Muscle of back (tissue), 13 donors: ENCODE measurements at places on chromosomes 11 and 22.

DNA sequence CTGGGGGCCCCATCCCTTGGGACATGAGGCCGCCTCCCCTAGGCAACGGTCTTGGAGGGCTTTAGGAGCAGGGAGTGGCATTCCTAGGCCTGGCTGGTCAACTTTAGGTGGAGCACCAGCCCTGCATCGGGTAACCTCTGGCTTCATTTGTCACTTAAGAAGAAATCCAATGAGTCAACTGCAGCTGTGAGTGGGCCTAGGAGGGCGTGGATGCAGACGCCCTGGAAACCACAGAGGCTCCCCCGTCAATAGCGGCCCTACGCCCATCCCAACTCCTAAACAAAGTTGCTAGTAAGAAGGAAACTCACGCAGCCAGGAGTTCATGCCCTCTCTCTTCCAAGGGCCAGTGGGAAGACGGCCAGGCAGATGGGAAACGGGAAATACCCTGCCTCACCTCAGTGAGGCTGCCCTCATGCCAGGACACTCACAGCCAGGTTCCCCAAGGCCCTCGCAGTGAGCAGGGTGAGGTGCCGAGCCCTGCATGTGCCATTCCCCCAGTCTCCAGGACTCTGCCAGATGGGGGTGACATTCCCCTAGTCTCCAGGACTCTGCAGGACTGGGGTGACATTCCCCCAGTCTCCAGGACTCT, 20.8 kb downstream of the BID start:
- DNase-seq, result no peak

- DNase-seq, result no peak
Observed at GRCh38 chr11:75532200-75533048, 6.7 kb upstream of the GDPD5 start.

DNA sequence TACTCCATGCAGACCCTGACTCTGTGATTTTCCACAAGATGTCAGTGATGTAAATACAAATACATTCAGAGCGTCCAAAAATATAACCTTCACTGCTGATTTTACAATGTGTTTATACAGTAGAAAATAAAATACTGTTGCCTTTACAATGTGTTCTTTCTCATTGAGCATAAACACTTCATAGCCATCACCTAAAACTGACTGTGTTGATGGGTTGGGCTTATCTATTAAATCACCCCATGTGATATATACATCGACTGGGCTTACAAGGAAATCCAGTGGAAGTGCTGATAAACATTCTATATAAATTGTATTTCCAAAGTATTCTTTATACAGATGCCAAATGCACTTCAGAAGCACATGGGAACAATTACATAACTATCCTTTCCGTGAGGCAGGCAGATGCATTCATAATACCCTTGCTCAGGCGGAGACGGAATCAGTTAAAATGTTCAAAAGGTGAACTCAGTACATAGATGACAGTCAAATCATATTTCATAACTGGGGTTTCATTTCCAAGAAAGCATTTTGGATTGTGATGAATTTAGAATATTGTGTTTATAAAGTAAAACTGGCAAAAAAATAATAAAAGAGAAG, 27.7 kb downstream of the DDI1 start:
- DNase-seq, result no peak

- DNase-seq, result no peak
Observed at GRCh38 chr11:118051136-118051610, 25.7 kb upstream of the TMPRSS4 start.

GRCh38 chr11:2130881-2131352, 8.3 kb downstream of the IGF2 start:
- no peak for DNase-seq

DNA sequence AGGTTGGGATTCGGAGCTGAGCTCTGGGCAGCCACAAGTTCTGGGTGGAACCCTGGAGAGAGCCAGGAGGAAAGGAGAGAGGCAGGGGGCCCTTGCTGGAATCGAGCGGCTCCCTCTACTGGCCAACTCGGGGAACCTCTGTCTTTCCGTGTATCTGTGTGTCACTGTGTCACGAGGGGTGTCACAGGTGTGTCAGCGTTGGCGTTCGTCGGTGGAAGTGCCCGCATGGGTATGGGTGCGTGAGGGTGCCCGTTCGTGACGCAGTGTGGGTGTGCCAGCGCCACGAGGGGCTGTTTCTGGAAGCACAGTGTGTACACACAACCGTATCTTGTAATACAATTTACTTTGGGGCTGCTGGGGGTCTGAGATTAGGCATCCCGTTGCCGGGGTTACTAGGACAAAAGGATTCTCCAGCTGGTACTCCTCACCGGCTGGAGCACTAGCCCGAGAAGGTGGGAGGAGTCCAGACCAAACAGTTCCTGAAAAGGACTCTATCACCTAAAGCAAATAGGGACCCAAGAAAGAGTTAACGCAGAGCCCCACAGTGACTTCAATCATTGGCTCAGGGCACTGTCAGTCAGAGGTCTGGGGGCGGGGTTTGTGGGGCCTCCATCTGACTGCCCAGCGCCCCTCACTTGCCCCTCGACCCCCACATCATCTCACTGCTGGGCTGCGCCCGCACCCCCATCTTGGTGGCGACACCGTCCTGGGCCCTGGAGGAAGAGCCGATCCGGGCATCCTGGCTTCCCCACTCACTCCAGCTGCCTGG, 2.6 kb upstream of the BCL9L start:
- peak; percentile 94 for DNase-seq

DNA sequence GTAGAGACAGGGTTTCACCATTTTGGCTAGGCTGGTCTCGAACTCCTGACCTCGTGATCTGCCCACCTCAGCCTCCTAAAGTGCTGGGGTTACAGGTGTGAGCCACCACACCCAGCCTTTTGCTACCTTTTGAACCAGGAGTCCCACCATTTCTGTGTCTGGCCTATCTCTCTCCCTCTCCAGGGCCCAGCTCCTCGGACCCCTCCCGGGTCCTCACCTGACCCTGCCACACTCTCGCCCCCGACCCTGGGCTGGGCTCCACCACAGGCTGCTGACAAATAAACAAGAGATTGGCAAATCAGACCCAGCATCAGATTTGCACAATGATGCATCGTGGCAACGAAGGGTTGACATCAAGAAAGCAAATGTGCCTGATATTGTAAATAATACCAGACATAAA, 8.8 kb downstream of the KRTAP5-5 start:
- DNase-seq, result no peak

- DNase-seq, result no peak
Observed at GRCh38 chr11:44248109-44248508, 61.8 kb downstream of the ALX4 start.

- DNase-seq, result no peak
Observed at GRCh38 chr22:29218758-29219408, 13.2 kb downstream of the EMID1 start.

DNA sequence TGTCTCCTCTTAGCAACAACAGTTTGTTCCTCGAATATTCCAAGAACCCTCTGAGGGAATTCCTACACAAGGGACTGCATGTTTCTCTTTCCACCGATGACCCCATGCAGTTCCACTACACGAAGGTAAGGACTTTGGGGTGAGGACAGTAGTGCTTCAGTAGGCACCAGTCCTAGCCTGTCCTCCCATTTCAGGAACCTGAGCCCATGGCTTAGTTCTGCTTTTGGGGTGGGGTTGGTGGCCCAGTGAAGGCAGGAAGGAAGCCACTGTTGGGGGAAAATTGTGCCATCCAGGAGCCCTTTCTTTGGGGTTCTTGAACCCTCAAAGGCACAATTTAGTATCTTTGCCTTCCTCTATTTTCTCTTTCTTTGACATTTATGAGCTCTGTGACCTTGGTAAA, 38.2 kb downstream of the RNF141 start:
- DNase-seq, result no peak

DNA sequence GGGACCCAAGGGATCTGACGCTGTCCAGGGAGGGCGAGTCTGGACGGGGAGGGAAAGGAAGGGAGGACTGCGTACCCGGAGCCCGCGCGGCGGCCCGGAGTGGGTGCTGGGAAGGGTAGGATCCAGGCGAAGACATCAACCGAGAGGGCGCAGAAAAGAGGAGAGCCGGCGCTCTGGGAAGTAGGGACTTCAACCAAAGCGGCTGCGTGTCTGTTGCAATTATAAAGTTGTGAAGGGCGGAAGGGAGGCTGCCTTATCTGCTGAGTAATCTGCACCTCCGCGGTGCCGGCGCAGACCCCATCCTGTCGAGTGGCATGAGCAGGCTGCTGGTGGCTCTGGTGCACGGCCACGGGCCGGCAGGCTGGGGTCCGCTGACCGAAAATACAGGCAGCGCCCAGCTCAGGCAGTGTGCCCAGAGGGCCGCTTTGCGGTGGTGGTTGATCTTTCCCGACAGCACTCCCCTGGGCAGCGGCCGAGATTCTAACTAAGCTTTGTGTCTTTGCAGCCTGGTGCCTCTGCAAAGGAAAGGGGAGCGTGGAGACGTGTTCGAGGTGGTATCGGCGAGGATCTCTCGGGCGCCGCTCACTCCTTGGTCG, 978 bp downstream of the C11orf87 start:
- peak; percentile 14 for DNase-seq

DNA sequence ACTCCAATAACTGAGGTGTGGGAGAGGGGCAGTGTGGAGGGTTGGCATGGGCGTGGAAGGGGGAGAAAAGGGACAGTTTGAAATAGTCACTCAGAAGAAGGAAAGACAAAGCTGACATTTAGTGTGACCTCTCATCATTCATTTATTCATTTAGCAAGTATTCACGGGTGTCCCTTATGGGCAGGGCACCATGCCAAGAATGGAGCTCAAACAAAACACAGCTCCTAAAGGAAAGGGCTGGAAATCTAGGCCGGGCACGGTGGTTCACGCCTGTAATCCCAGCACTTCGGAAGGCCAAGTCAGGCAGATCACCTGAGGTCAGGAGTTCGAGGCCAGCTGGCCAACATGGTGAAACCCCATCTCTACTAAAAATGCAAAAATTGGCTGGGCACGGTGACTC, 19.4 kb upstream of the DGKZ start:
- no peak for DNase-seq

DNA sequence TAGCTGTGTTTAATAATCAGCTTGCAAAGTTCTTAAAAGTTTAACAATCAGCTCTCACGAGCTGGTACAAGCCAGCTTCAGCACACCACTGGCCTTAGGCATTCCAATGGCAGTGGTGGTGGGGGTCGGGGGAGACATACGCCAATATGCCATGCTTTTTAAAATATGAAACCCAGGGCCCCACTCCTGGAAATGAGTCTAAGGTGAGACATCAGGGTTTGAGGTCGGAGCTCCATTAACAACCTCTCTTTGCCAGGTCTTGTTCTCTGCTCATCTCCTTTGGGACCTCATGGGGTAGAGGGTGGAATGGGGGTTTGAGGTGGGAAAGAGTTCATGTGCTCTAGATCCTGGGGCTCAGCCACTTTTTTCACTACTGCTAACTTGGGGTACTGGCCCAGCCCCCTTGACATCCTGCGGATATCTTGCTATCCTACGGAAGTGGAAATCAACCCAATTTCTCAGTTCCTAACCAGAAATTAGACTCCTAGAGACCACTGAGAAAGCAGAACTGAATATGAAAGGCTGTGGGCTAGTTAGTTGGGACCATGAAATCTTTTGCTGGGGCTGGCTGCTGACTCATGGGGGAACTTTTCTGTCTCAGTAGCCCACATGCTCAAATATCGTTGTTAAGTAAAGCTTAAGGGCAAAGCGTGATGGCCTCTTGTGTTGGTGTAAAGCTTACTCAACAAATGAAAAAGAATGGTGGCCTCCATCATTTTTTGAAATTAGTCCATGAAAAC, 90.1 kb downstream of the PDHX start:
- DNase-seq, result no peak

DNA sequence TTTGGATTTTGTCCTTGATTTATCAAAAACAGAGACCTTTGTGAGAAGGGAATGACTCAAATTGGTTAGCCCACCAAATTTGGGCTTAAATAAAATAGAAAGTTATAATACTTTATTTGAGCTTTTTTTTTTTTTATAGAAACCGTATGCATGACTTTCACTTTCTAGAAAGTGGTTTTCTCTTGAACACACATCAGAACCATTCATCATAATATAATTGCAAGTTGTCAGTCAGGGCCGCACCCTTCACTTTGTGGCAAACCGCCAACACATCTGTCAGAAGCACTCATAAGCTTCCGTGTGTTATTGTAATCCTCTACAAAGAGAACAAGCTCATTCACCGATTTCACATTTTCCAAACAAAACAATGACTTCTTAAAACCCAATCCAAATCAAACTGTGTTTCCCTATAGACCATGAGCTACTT, 76.1 kb downstream of the SOX6 start:
- DNase-seq, result peak; percentile 58
